ENCODE measurements at places on chromosomes 6 and 20. TPM values are rescaled to one million over a fixed set of nuclear protein-coding genes. Genes with fewer than 3 reads are reported as not detected.
A peak's percentile ranks its signal among the peaks of the same experiment; 100 is the strongest.

- H3K4me1 ChIP-seq = peaks cover 40% of the 10 kb centered on the region
- H3K4me3 ChIP-seq = peak overlapping the region; percentile 86
- peak overlapping the region; percentile 94 for H3K27ac ChIP-seq
- peak; percentile 30 for DNase-seq
- H3K27me3 ChIP-seq = no peaks in the 10 kb centered on the region
- H3K36me3 ChIP-seq = peaks cover 30% of the 10 kb centered on the region
Observed at GRCh38 chr20:49276961-49277785, 684 bp downstream of the ZNFX1 start.

SEC63 gene
- 85.1 TPM for total RNA-seq

RIMS4 gene
- 11.5 TPM for total RNA-seq

TCP11 gene
- total RNA-seq = 1.0 TPM

WFDC10B gene
- not detected for total RNA-seq
